ENCODE measurements at places on chromosomes 13 and 19. TPM values are rescaled to one million over a fixed set of nuclear protein-coding genes. Genes with fewer than 3 reads are reported as not detected.

LYPD3 gene
- polyA plus RNA-seq = 1.6 TPM

DNA sequence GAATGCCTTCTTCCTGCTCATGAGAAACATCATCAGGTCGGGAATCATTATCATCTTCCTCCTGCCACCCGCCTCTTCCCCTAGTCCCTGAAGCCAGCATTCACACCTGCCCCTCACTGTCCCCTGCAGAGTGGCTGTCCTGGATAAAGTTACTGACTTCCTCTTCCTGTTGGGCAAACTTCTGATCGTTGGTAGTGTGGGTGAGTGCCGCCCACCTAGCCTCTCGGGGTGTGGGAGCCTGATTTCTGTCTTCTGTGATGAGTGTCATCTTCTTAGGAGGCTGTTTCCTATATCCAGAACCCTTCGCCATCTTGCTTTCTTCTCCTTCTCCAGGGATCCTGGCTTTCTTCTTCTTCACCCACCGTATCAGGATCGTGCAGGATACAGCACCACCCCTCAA, 12.5 kb downstream of the SLC44A2 start:
- DNase-seq = no peak

ATP8B3 gene
- polyA plus RNA-seq = 1.0 TPM

GRCh38 chr13:20424949-20425348, 100.7 kb downstream of the CRYL1 start:
- DNase-seq = no peak

DNA sequence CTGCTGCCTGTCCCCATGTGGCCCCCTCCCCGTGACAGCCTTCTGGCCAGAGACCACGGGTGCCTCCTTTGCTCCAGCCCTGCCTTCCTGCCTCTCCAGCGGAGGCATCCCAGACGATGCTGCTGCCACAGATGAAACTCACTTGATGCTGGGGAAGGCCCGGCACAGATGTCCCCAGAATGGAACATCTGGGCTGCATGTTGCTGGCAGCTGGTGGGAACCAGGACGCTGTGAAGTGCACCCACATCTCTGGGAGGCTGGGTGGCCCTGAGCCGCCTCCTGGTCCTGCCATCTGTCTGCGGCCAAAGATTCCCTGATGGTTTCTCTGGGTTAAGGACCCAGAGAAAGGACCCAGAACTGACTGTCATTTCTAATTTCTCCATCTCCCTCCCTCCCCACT, 51.9 kb upstream of the PTPRS start:
- DNase-seq = no peak

KIR2DL3 gene
- polyA plus RNA-seq = not detected

ZNF227 gene
- 24.4 TPM for polyA plus RNA-seq

DNA sequence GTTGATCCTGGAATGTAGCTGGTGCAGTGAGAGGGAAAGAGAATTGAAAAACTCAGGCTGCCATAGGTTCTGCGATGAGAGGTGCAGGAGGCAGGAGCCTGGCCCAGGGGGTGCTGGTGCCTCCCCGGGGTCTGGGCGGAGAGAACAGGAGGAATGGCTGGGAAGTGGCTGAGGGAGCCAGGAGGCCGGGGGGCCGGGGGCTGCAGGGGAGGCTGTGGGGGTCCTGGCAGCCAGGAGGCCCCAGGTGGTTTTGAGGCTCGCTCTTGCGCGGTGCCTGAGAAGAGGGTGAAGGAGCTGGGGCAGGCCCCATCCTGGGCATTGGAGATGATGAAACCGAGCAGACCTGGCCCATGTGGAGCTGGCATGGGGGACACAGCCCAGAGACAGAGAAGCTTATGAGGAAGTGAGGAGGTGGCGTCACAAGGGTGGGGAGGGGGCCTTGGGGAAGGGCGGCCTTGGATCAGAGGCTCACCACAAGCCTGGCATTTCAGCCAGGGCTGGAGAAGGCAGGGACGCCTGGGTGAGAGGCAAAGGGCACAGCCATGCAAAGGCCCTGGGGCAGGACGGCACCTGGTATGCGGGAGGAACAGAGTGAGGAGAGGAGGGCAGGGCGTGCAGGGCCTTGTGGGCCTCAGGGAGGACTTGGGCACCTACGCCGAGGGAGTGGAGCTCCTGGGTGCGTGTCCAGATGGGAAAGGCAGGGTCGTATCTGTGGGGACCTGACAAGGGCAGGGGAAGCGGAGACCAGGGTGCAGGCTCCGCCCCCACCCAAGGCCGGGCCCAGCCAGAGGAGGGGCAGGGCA, 1.3 kb upstream of the TEKTIP1 start:
- no peak for DNase-seq

PEX11G gene
- polyA plus RNA-seq = 9.3 TPM

DNA sequence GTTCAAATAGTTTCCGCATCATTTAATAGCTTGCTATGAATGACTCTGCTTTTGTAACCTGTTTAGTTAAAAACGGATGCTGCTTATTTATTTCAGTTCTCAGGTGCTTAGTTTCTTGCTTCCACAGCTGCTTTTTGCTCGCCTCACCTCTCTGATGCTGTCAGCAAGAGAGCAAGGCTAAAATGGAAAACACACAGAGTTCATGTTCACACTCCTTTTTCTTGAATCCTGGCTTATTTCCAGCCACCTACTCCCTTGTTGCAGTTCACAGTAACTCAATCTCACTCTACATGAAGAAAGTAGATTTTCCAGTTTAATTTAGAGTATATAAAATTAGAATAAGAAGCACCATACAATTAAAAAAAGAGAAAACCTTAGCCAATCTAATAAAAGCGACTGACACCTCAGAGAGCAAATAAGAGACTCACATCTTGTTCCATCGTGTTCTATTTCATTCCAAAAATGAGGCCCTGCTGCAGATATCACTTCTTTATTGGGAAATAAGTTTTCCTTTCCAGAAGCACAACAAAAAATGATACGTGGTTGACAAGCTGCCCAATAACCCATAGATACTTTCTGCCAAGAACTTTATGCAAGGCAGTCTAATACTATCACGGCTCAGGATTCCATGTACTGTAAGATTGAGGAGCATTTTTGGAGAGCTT, 326.1 kb upstream of the SLITRK1 start:
- DNase-seq = no peak

DNA sequence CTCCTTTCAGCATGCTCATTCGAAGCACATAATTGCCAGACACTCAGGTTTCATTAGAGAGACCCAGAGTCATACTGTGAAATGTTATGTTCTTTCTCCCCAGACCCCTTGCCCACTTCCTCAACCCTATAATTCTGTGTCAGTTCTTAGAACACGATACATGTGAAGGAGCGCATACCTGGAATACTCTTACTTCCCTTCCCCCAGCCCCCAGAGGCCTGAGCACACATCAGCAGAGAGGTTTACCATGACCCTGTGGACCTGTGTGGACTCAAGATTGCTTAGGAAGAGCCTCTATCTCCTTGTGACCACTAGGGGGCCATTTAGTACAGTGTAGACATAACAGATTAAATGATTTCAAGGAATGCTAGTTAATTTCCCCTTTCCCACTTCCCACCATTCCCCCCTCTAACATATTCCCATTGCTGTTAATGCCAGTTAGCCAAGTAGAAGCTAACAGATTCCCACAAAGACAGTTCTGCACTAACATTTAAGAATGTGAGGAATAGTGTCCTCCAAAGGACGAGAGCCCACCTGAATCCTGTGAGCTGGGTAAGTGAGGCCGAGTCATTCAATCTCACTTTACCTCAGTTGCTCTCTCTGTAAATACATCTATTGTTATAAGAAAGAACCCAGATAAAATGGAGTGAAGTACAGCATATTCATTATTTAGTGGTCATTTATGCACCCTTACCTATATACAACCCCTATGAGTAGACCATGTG, 154.2 kb upstream of the MAB21L1 start:
- DNase-seq = no peak

DNA sequence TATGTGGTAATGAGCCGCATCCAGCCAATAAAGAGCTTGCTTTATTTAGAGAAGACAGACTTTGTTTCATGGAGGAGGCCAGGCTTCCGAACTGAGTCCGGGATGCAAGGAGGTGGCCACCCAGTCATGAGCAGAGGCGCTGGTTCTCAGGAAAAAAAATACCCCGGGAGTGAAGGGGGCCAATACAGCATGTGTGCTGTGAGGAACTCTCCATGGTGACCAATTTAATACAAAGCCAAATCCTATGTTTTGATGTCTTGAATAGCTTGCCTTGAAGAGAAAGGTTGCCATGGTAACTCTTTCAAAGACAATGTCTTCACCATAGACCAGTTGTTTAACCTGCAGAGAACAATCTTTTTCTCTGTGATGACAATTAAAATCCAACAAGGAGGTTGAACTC, 43.4 kb upstream of the PDCD5 start:
- no peak for DNase-seq

- no peak for DNase-seq
Measured at GRCh38 chr19:17557466-17557865, 2.0 kb downstream of the COLGALT1 start.

GRCh38 chr13:89627996-89628395, 1719.5 kb upstream of the MIR17HG start:
- DNase-seq = no peak

- no peak for DNase-seq
Measured at GRCh38 chr13:31192306-31192705, 7.5 kb upstream of the B3GLCT start.

DNA sequence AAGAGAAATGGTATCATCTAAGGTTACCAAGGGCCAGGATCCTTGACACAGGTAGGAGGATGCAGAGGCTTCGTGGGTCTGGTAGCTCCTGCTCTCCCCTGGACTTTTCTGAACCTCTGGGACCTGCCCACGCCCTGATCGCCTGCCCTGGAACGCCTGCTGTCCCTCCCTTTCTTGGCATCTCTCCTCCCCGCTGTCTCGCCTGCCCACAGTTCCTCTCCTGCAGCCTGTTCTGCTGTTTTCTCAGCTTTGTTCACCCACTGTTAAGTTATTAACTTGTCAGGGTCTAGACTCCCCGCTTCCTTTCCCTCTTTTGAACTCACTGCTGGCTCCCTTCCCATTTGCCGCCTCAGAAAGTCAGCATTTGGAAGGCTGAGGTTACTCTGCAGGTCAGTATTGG, 19.8 kb downstream of the SERP2 start:
- no peak for DNase-seq

- no peak for DNase-seq
Measured at GRCh38 chr13:37106642-37107041, 1.2 kb upstream of the CSNK1A1L start.

ATXN8OS gene
- polyA plus RNA-seq = 0.42 TPM

DNA sequence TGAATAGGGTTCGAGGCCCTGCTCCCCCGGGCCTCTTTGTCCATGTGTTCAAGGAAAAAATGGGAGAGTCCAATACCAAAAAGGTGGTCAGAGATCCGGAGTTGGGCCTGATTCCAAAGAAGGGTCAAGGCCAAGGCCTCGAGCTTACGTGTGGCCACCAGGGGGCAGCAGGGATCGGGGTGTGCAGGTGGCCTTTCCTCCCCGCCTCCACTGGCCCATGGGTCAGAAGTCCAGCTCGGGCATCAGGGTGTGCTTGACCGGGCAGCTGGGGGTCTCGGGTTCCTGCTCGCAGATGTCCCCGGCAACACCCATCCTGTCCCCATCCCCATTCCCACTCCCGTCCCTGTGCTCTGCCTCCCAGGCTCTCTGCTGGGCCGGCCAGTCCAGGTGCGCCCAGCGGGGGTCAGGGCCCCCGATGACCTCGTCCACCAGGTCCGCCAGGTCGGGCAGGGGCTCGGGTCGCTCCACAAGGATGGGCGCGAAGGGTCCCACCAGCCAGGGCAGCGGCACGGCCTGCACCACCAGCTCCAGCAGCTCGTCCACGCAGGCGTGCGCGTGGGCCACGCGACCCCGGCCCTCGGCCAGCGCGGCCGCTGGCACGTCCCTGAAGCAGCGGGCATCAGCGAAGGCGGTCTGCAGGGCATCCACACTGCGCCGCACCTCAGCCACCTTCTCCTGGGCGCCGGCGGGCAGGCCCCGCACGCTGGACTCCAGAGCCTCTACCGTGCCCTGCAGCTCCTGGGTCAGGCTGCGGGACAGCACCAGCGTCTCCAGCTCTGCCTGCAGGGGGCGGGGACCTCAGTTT, 5.2 kb upstream of the PLIN4 start:
- DNase-seq = no peak

DNA sequence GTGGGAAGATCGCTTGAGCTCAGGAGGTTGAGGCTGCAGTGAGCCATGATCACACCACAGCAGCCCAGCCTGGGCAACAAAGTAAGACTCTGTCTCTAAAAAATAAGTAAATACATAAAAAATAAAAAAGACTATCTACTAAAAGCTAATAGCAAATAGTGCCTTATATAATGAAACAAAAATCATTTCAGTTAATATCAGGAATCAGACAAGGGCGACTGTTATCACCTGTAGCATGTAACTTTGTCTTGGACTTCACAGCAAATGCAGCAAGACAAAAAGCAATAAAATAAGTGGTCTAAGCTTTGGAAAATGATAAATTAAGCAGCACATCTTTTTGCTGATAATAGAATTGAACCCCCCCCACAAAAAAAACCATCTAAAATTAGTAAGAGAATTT, 21.2 kb upstream of the GPI start:
- no peak for DNase-seq

DNA sequence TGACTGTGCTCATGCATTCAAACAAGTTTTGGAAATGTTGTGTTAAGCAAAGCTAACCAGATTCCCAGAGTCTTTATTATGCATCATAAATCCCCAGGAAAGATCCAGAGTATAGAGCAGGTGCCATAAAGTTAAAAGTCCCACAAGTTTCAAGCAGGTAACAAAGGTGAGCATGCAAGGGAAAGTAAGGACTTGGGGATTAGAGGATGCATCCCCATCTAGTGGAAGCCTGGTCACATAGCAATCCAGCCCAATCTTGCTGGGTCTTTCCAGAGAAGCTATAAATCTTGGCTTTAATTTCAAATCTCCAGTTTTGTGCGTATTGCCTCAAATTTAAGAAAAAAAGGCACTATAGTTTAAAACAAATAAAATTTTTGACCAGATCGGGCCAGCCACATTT, 72.7 kb downstream of the ZNF254 start:
- DNase-seq = no peak

DNA sequence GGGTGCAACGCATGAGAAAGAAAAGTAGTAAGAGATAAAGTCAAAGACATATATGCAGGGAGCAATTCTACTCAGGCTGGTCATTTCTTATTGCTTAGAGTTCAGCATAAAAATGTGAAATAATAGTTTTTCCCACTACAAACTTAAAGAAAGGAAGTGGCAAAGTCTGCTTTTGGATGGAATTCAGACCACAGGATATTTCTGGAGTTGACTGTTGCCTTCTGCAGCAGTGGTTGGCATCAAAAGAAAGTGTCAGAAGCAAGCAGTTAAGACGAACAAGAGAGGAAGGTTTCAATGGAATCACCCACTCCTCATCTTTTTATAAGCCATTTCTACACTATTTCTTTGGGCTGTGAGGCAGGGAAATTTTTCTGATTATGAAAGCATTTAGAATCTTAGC, 36.2 kb upstream of the TRPC4 start:
- DNase-seq = no peak

DNA sequence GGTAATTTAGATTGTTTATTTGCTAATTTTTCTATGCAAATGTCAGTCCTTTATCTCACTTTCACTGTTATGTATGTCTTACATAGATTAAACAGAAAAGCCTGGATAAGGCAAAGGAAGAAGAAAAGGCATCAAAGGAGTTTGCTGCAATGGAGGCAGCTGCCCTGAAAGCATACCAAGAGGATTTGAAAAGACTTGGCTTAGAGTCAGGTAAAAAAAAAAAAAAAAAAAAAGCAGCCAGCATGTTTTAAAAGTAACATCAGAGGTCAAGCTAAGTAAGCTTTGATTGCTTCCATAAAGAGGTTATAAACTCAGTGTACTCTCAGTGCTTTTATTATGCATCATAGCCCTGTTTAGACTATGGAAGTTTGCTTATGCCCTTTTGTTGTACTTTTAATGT, 3.8 kb downstream of the WBP4 start:
- DNase-seq = no peak

NAPSA gene
- polyA plus RNA-seq = 8.7 TPM

GRCh38 chr13:101408992-101409656, 7.2 kb downstream of the NALCN start:
- DNase-seq = no peak

All from right renal pelvis (tissue), 4 donors.